ENCODE measurements at places on chromosomes 2 and 18. TPM values are rescaled to one million over a fixed set of nuclear protein-coding genes. Genes with fewer than 3 reads are reported as not detected.

DNA sequence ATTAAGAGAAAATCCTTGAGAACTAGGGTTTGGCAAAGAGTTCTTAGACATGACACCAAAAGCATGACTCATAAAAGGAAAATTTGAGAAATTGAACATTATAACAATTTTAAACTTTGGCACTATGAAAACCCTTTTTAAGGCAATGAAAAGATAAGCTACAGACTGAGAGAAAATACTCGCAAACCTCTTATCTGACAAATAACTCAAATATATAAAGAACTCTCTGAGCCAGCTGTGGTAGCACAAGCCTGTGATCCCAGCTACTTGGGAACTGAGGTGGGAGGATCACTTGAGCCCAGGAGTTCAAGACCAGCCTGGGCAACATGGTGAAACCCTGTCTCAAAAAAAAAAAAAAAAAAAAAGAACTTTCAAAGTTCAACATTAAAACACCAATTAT lies 70.5 kb downstream of the FAM168B start:
- H3K36me3 ChIP-seq: peaks cover 4% of the 10 kb centered on the region
- no peak for DNase-seq
- no peaks in the 10 kb centered on the region for H3K4me1 ChIP-seq
- H3K27me3 ChIP-seq: peaks cover 30% of the 10 kb centered on the region
- no peak overlapping the region for H3K4me3 ChIP-seq

POTEJ gene
- not detected for total RNA-seq

MYO7B gene
- 0.79 TPM for total RNA-seq

DHRS9 gene
- 6.3 TPM for total RNA-seq

Measured in activated T-cell treated with anti-CD3 and anti-CD28 coated beads, Interleukin-2, amount 50 U/mL, for 72 hours (primary cell).